PC-9 (cell line): ENCODE measurements at places on chromosomes 7 and 10.
A peak's percentile ranks its signal among the peaks of the same experiment; 100 is the strongest.

- peak; percentile 23 for DNase-seq
- no peak overlapping the region for H3K4me3 ChIP-seq
- no peaks in the 10 kb centered on the region for H3K4me1 ChIP-seq
- no peak overlapping the region for H3K27ac ChIP-seq
- H3K27me3 ChIP-seq = no peaks in the 10 kb centered on the region
These were observed 3.8 kb downstream of the FAM13C start for GRCh38 chr10:59358576-59358975.

DNA sequence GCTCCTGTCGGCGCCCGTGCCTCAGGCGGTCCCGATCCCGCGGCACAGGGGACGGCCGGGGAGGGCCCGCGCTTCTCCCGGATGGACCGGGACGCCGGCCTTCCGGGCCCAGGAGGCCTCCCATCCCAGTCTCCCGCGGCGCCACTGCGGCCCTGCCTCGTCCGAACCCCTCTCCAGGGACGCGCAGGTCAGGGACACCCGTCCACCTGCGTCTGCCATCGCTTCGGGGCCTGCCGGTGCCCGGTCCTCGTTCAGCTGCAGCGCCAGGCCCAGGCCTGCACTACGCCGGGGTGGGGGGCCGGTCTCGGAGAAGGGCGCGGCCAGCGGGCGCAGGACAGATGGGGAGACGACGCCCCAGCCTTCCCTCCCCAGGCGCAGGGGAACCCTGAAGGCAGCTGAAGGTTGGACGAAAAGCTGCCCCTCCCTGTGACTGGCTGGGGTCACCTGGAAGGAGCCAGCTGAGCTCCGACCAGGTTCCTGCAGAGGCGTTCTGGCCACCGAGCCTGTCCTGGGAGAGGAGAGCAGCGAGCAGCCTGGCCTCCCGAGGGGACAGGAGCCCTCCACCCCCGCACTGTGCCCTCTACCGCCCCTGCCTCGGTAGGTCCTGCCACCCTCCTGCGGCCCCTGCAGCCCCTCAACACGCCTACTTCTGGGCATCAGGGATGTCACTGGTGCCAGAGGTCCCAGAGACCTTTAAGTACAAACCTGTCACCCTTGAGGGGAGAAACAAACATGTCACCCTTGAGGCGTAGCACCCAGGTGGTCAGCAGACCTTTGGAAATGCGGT, 84.3 kb downstream of the LANCL2 start:
- no peak for DNase-seq
- no peak overlapping the region for H3K4me3 ChIP-seq
- H3K27ac ChIP-seq = no peak overlapping the region
- H3K27me3 ChIP-seq = no peaks in the 10 kb centered on the region
- no peaks in the 10 kb centered on the region for H3K4me1 ChIP-seq
- no peaks in the 10 kb centered on the region for H3K36me3 ChIP-seq

- H3K4me1 ChIP-seq = 0 out of 2 replicates have a peak, but pooled peaks cover 3% of the 10 kb centered on the region
- no peak for DNase-seq
- no peak overlapping the region for H3K4me3 ChIP-seq
- H3K27me3 ChIP-seq = no peaks in the 10 kb centered on the region
- no peaks in the 10 kb centered on the region for H3K36me3 ChIP-seq
These were observed 4.3 kb downstream of the SNX8 start for GRCh38 chr7:2309889-2310331.

DNA sequence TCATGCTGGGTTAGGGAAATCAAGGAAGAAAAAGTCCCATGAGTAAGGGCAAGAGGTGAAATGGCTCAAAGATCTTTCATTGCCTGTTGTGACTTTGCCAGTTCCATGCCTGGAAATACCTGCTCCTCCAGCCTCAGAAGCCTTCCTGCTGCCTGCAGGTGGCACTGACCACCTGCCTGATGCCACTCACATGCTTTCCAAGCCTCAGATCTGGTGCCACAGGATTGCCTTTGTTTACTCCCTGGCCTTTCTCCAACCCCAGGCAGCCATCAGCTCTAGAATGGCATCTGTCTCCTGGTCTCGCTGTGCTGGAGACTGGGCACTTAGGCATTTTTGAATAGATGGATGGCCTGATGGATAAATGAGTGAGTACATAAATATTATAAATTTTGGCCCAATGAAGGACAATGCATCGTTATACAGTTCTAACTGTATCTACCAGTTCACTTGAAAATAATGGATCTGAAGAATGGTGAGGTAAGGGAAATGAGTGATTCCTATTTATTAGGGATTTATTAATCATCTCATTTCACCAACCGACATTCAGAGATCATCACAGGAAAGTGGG, 657.2 kb downstream of the INHBA start:
- no peak overlapping the region for H3K4me3 ChIP-seq
- H3K27ac ChIP-seq = no peak overlapping the region
- H3K27me3 ChIP-seq = no peaks in the 10 kb centered on the region

GRCh38 chr10:18306031-18306430, 165.8 kb downstream of the CACNB2 start:
- H3K27me3 ChIP-seq = no peaks in the 10 kb centered on the region; the same call in 1 of the 2 replicates
- H3K27ac ChIP-seq = no peak overlapping the region
- no peak for DNase-seq
- no peaks in the 10 kb centered on the region for H3K4me1 ChIP-seq

GRCh38 chr7:81637534-81637933, 132.3 kb downstream of the HGF start:
- H3K36me3 ChIP-seq = no peaks in the 10 kb centered on the region
- no peak overlapping the region for H3K4me3 ChIP-seq
- no peak overlapping the region for H3K27ac ChIP-seq
- no peaks in the 10 kb centered on the region for H3K4me1 ChIP-seq

DNA sequence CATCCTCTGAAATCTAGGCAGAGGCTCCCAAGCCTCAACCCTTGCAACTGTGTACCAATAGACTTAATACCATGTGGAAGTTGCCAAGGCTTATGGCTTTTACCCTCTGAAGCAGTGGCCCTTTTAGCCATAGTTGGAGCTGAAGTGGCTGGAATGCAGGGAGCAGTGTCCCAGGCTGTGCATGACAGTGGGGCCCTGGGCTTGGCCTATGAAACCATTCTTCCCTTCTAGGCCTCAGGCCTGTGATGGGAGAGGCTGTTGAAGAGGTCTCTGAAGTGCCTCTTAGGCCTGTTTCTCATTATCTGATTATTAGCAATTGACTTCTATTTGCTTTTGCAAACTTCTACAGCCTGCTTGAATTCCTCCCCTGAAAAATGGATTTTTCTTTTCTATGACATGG, 612.7 kb upstream of the ZWINT start:
- no peak for DNase-seq
- no peaks in the 10 kb centered on the region for H3K27me3 ChIP-seq
- H3K4me1 ChIP-seq = no peaks in the 10 kb centered on the region
- H3K36me3 ChIP-seq = no peaks in the 10 kb centered on the region
- no peak overlapping the region for H3K27ac ChIP-seq
- H3K4me3 ChIP-seq = no peak overlapping the region

DNA sequence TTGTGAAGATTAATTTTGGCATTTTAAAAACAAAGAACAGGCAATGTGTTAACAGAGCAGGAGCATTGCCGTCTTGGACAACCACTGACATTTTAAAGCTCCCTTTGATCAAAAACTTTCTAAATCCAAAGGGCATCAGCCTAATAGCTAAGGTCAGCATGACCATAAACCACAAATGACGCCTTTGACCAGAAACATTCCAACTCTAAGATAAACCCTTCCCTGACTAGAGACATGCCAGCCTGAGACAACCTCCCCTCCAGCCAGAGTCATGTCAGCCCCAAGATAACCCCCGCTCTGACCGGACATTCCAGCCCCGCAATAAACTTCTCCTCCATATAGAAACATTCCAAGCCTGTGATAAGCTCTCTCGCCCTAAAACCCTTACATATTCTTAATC, 949.4 kb upstream of the POT1 start:
- no peaks in the 10 kb centered on the region for H3K27me3 ChIP-seq
- H3K4me1 ChIP-seq = no peaks in the 10 kb centered on the region
- H3K4me3 ChIP-seq = no peak overlapping the region
- DNase-seq = no peak
- no peaks in the 10 kb centered on the region for H3K36me3 ChIP-seq

DNA sequence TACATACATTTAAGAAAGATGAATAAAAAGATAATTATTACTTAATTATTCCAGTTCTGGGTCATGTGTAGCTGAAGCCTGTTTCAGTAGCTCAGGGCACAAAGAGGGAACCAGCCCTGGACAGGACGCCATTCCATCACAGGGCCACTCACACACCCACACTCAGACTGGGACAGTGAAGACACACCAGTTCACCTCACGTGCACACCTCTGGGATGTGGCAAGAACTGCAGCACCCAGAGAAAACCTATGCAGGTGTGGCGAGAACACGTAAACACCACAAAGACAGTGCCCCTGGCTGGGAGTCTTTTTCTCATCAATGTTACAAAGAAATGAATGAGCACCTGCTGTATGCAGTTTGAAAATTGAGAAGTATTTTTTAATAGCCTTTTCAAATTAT, 1.6 kb upstream of the IDI1 start:
- DNase-seq = peak; percentile 40
- H3K4me1 ChIP-seq = peaks cover 28% of the 10 kb centered on the region
- H3K4me3 ChIP-seq = peak overlapping the region; percentile 92
- no peaks in the 10 kb centered on the region for H3K36me3 ChIP-seq
- no peaks in the 10 kb centered on the region for H3K27me3 ChIP-seq

DNA sequence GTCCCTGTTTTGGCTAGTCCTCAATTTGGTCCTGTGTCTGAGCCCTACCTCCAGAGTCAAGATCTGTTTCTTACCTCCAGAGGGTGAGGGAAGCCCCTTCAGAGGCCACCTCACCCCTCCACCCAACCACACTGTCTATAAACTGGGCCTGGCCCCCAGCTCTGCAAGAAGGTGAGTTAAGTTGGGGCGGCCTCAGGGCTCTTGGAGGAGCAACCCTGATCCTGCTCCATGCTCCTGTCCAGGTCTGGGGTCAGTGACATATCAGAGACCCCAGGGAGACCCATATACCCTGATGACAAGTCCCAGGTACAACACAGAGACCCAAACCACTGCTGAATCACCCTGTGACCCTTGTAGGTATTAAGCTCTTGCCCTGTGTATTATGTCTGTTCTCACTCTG, 69.5 kb downstream of the MYL10 start:
- no peak for DNase-seq
- no peaks in the 10 kb centered on the region for H3K36me3 ChIP-seq
- no peak overlapping the region for H3K4me3 ChIP-seq
- H3K27me3 ChIP-seq = peaks cover 25% of the 10 kb centered on the region
- H3K27ac ChIP-seq = no peak overlapping the region

DNA sequence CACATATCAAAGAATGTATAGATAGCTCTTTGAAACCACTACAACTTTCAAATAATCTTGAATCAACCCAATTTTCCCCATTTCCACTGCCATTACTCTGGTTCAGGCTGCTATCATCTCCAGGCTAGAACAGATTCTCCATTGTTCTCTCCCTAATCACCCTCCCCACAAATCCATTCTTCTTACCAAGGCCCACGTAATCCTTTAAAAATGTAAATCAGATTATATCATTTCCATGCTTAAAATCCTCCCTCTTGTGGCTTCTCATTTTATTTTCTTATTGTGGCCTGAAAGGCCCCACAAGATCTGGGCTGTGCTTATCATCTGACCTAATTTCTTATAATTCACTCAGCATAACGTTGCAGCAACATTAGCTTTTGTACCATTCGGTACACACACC, 3.0 kb upstream of the PON1 start:
- no peak overlapping the region for H3K27ac ChIP-seq
- H3K27me3 ChIP-seq = peaks cover 4% of the 10 kb centered on the region; the same call in 1 of the 2 replicates
- no peak overlapping the region for H3K4me3 ChIP-seq
- no peak for DNase-seq
- H3K4me1 ChIP-seq = no peaks in the 10 kb centered on the region

GRCh38 chr10:13221572-13221971, 12.6 kb downstream of the UCMA start:
- no peaks in the 10 kb centered on the region for H3K4me1 ChIP-seq
- no peak for DNase-seq
- H3K4me3 ChIP-seq = no peak overlapping the region
- H3K27ac ChIP-seq = no peak overlapping the region
- H3K36me3 ChIP-seq = no peaks in the 10 kb centered on the region
- no peaks in the 10 kb centered on the region for H3K27me3 ChIP-seq

- peaks cover 40% of the 10 kb centered on the region for H3K27me3 ChIP-seq
- H3K4me1 ChIP-seq = no peaks in the 10 kb centered on the region
- DNase-seq = no peak
These were observed 4.0 kb downstream of the WIPF3 start for GRCh38 chr7:29810297-29810696.

DNA sequence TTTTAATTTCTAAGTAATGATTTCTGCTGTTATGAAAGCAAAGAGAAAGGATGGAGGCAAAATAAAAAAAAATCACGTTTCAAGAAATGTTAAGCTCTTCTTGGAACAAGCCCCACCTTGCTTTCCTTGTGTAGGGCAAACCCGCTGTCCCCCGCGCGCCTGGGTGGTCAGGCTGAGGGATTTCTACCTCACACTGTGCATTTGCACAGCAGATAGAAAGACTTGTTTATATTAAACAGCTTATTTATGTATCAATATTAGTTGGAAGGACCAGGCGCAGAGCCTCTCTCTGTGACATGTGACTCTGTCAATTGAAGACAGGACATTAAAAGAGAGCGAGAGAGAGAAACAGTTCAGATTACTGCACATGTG, 2.4 kb downstream of the ADRB1 start:
- no peaks in the 10 kb centered on the region for H3K27me3 ChIP-seq
- no peak for DNase-seq
- no peaks in the 10 kb centered on the region for H3K36me3 ChIP-seq
- H3K4me1 ChIP-seq = no peaks in the 10 kb centered on the region

- no peak overlapping the region for H3K4me3 ChIP-seq
- DNase-seq = no peak
- H3K27ac ChIP-seq = no peak overlapping the region
- H3K36me3 ChIP-seq = peaks cover 7% of the 10 kb centered on the region; the same call in 1 of the 2 replicates
These were observed 868 bp downstream of the MYO1G start for GRCh38 chr7:44977959-44978335.

DNA sequence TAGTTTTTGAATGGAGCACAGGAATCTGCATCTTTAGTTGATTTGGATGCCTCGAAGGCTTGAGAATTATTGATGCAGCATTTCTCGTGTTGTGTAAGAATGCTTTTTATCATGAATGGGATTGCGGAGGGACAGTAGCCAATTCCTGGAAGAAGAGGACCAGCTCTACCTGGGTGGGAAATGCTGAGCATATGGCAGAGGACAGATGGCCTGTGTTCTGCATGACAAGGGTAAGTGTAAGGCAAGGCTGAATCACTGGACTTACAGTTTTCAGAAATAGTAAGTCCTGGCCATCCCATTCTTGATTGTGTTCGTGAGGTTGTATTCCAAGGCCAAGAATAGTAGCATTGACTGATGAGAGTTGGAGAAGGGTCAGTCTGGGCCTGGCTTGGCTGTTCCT, 15.9 kb downstream of the RP9 start:
- H3K27me3 ChIP-seq = no peaks in the 10 kb centered on the region
- H3K36me3 ChIP-seq = peaks cover 18% of the 10 kb centered on the region

- no peak overlapping the region for H3K27ac ChIP-seq
- no peaks in the 10 kb centered on the region for H3K4me1 ChIP-seq
- peaks cover 18% of the 10 kb centered on the region for H3K27me3 ChIP-seq
- no peaks in the 10 kb centered on the region for H3K36me3 ChIP-seq
- no peak for DNase-seq
- H3K4me3 ChIP-seq = no peak overlapping the region
These were observed 715.4 kb downstream of the AUTS2 start for GRCh38 chr7:70313687-70314086.
